ENCODE measurements at places on chromosomes 4 and X.
A peak's percentile ranks its signal among the peaks of the same experiment; 100 is the strongest.

GRCh38 chr4:163693776-163694175, 199.3 kb downstream of the TMA16 start:
- DNase-seq = no peak

DNA sequence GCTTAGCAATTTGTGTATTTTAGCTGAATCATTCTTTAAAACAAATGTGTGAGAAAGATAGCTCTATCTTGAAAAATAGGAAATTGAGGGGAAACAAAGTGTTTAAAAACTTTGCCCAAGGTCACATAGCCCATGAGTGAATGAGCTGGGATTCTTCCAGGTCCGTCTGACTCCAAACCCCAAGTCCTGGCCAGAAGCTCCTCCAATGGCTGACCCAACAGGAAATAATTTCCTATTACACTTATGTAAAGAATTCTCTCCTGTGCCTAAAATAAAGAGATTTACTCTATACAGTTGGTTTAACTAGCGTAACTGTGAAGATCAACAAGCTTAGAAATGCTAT, 287.6 kb downstream of the ARHGAP24 start:
- no peak for DNase-seq

GRCh38 chr4:175407926-175408325, 404.1 kb downstream of the GPM6A start:
- no peak for DNase-seq

DNA sequence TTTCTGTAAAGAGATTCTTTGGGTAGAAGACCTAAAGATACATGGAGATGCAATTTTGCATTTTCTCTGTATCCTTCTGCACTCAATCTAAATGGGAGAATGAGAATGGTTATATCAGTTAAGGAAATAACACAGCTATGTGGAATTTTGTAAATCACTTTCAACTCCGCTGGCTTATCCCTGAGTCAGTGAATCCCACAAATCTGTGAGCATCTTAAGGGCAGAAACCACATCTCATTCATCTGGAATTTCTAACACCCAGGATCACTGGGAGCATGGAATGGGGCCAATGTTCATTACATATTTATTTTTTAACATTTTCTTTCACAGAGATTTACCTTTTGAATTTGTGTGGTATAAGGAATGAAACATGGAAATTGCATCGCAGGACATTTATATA, 167.8 kb downstream of the CFAP47 start:
- DNase-seq = no peak

GRCh38 chr4:57124145-57124544, 14.0 kb upstream of the IGFBP7 start:
- no peak for DNase-seq

- DNase-seq = peak; percentile 60
Observed at GRCh38 chr4:1246111-1246881, 2.6 kb downstream of the CTBP1 start.

DNA sequence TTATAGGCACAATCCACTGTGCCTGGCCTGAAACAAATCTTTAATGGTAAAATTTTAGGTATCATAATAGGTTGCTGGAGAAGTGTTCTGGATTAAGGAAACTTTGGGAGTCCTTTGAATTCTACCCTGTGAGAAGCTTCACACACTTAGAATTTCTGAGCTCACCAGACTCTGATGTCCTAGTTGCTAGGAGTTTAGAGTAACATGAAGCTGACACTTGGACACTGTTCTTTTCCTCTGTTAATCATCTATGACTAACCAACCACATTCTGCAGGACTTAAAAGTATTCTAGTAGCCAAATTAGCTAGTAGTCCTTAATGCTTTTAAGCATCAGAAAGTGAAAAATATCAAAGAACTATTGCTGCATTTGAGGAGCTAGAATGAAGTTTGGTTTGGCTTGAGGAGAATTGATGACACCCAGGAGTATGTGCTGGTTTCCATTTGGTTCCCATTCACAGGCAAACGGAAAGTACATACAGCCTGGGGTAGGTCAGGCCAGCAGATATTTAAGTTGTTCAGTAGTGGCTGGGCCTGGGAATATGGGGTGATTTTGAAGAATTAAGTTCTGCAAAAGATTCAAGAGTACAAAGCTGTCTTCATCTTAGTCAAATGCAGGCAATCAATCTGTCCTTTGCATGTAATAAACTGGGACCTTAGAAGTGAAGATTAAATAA, 38.8 kb upstream of the IGFBP7 start:
- no peak for DNase-seq

DNA sequence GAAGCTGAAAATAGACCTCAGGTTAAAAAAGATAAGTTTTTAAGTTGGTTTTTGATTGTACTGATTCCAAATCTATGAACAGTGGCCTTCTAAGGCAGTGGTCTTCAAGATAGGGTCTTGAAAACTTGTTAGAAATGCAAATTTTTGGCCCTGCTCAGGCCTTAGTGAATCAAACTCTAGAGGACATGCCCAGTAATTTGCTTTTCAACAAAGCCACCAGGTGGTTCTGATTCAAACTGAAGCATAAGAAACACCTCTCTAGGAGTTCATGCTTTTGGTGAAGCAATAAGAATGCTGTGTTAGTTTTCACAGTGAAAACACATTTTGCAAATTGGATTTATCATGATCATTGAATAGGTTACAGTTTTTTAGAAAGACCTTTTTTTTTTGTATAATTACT, 1849.4 kb upstream of the AGA start:
- no peak for DNase-seq

All from GM19239 (cell line).